Activated naive CD8-positive, alpha-beta T cell treated with anti-CD3 and anti-CD28 coated beads, Interleukin-2, amount 10 ng/mL, durations not matched to agents 7 days and 5 days (primary cell): ENCODE measurements at places on chromosomes 6 and 20.

DNA sequence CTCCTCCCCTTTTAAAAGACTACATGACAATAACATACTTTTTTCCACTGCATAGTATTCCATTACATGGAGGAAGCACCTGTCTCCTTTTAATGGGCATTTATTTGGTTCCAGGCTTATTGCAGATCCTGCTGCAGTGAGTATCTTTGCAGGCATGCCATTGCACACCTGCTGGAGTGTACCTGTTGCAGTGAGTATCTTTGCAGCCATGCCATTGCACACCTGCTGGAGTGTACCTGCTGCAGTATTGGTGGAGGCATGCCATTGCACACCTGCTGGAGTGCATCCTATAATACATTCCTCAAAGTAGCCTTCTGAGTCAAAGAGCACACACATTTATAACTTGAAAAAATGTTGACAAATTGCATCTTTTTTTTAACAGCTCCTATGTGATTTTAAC, 1.6 kb downstream of the BFSP1 start:
- H3K27ac ChIP-seq, result no peak overlapping the region
- peaks cover 37% of the 10 kb centered on the region for H3K27me3 ChIP-seq
- no peak overlapping the region for H3K4me3 ChIP-seq
- no peak for DNase-seq
- H3K36me3 ChIP-seq, result no peaks in the 10 kb centered on the region

GRCh38 chr6:148448369-148449012, 105.9 kb downstream of the SASH1 start:
- DNase-seq, result no peak
- H3K4me1 ChIP-seq, result peaks cover 5% of the 10 kb centered on the region
- H3K27ac ChIP-seq, result no peak overlapping the region
- H3K27me3 ChIP-seq, result peaks cover 7% of the 10 kb centered on the region
- no peak overlapping the region for H3K4me3 ChIP-seq

GRCh38 chr20:20373091-20373571, 5.2 kb downstream of the INSM1 start:
- H3K36me3 ChIP-seq, result peaks cover 3% of the 10 kb centered on the region
- no peak overlapping the region for H3K4me3 ChIP-seq
- H3K4me1 ChIP-seq, result peaks cover 5% of the 10 kb centered on the region
- H3K27me3 ChIP-seq, result peaks cover 61% of the 10 kb centered on the region
- no peak overlapping the region for H3K27ac ChIP-seq

- H3K36me3 ChIP-seq, result peaks cover 25% of the 10 kb centered on the region
- DNase-seq, result no peak
- no peaks in the 10 kb centered on the region for H3K27me3 ChIP-seq
Measured at GRCh38 chr20:38545771-38546170, 35.2 kb upstream of the ADIG start.

DNA sequence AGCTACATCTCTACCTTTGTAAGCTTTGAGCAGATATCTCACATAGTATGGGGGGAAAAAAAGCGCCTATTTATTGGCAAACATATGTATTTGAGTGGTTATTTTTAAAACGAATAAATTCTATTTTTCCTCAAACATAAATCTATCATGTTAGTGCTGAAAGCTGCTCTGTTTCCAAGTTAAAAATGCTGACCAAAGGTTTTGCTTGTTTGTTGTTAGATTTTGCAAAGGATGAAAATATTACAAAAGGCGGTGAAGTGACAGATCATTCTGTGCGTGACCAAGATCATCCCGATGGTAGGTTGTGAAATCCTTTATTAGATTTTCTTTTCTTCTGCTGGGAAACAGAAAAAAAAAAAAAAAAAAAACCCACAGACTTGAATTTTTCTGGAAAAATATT, 605.9 kb downstream of the KIF16B start:
- no peaks in the 10 kb centered on the region for H3K36me3 ChIP-seq
- no peak for DNase-seq
- no peak overlapping the region for H3K27ac ChIP-seq
- no peak overlapping the region for H3K4me3 ChIP-seq
- no peaks in the 10 kb centered on the region for H3K27me3 ChIP-seq

- H3K27ac ChIP-seq, result no peak overlapping the region
- peaks cover 43% of the 10 kb centered on the region for H3K36me3 ChIP-seq
- no peaks in the 10 kb centered on the region for H3K27me3 ChIP-seq
- no peak overlapping the region for H3K4me3 ChIP-seq
- peaks cover 8% of the 10 kb centered on the region for H3K4me1 ChIP-seq
Measured at GRCh38 chr20:47295921-47296426, 60.5 kb downstream of the ZMYND8 start.

GRCh38 chr6:164097551-164098398, 683.3 kb downstream of the QKI start:
- no peak overlapping the region for H3K4me3 ChIP-seq
- no peaks in the 10 kb centered on the region for H3K36me3 ChIP-seq
- DNase-seq, result no peak
- H3K27me3 ChIP-seq, result no peaks in the 10 kb centered on the region
- H3K27ac ChIP-seq, result no peak overlapping the region
